ENCODE measurements at places on chromosomes 11 and 22.

GRCh38 chr11:126423154-126423553 lies 67.7 kb downstream of the ST3GAL4 start:
- no peak for DNase-seq

GRCh38 chr11:134730561-134731212 lies 318.6 kb upstream of the B3GAT1 start:
- no peak for DNase-seq

- no peak for DNase-seq
Observed at GRCh38 chr11:32894149-32894827, 1.7 kb downstream of the QSER1 start.

DNA sequence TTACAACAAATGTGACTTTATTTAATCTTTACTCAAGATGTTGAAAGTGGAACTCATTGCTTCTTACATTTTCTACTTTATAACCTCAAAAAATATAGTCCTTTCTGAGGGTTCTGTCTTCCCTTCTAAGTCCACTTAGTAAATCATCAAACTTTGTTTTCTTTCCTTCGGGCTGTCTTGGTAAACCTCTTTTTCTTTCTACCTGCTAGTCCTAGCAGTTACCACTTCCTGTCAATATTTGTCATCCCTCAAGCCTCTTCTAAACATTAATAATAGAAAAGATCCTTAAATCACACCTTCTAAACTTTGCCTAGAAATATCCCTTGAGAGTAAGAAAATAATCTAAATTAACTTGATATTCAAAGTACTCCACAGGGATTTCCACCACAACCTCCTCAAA lies 580.4 kb downstream of the CNTN5 start:
- DNase-seq = no peak

DNA sequence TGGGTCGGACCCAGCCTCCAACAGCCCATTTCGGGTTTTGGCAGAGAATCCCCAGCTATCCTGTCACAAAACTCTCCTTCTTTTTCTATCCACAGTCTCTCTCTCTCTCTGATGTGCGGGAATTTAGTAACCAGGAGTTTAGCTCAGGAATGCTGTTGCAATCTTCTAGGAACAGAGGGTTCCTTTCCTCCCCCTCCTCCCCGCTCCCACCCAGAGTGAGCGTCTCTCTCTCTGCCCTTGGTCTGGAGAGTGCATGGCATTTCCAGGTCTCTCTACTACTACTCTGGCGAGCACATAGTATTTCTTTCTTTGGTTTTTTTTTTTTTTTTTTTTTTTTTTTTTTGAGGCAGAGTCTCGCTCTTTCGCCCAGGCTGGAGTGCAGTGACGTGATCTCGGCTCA lies 17.7 kb downstream of the APIP start:
- DNase-seq = no peak

DNA sequence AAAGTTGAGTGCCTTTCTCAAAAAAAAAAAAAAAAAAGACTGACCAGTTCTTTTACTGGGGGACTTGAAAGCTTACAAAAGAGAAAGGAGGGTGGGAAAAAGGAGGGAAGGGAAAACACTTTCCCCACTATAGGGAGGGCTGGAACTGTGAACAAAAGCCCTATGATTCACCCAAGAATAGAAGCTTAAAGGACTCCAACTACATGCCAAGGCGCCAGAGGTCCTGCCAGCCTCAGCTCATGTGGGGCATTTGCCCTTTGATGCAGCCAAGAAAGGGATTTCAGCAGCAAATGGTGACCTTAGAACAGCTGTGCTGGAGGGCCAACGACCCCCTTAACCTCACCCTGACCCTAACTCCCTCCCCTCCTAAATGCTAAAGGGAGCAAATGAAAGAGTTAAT lies 160.0 kb downstream of the NTM start:
- DNase-seq = no peak

DNA sequence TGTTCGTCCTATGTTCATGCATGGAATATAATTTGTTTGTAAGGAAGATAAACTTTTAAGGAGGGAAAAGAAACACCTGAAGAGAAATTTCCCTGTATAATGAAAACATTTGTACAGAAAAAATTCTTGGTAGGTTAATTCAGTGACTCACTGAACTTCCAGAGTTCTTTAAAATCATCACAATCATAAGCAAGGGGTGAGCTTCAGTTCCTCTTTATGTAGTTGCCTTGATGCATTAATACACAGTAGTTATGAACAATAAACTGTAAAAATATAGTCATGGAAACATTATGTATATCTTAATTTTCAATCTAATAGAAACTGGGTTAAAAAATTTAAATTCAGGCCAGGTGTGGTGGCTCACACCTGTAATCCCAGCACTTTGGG lies 1.1 kb upstream of the C11orf65 start:
- DNase-seq = no peak

DNA sequence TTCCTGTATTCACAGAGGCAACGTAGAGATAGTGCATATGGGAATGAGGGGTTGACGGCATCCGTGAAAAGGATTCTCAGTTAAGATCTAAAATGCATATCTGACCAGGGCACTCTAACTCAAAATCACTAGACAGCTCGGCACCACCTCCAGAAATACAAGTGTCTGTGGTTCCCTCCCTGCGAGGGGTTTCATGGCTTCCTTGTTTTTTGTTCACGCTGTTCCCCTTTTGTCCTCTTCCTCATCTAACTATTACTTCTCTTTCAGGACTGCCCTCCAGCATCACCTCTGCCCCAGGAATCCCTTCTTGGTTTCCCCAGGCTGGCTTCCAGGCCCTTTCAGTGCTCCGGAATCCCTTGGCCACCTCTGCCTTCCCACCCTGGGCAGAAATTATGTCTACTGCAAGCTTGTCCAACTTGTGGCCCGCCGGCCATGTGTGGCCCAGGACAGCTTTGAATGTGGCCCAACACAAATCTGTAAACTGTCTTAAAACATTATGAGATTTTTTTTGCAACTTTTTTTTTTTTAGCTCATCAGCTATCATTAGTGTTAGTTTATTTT lies 159.9 kb downstream of the FBXO7 start:
- DNase-seq = no peak

DNA sequence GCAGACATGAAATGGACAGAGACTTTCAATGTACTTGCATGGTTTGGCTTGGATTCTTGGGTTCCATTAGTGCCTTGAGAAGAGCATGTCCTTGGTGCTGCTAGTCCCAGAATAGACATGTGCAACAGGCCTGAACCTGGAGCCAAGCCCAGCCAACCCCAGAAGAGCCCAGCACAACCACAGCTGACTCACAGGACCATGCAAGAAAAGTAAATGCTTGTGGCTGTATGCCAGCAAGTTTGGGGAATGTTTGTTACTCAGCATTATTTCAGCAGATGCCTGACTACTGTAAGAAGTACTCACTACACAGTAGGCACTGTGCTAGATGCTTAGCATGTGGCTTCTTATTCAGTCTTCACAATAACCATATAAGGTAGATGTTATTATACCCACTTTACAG lies 39.2 kb upstream of the HMGXB4 start:
- DNase-seq = no peak

- no peak for DNase-seq
Observed at GRCh38 chr22:49629586-49630447, 197.9 kb downstream of the BRD1 start.

DNA sequence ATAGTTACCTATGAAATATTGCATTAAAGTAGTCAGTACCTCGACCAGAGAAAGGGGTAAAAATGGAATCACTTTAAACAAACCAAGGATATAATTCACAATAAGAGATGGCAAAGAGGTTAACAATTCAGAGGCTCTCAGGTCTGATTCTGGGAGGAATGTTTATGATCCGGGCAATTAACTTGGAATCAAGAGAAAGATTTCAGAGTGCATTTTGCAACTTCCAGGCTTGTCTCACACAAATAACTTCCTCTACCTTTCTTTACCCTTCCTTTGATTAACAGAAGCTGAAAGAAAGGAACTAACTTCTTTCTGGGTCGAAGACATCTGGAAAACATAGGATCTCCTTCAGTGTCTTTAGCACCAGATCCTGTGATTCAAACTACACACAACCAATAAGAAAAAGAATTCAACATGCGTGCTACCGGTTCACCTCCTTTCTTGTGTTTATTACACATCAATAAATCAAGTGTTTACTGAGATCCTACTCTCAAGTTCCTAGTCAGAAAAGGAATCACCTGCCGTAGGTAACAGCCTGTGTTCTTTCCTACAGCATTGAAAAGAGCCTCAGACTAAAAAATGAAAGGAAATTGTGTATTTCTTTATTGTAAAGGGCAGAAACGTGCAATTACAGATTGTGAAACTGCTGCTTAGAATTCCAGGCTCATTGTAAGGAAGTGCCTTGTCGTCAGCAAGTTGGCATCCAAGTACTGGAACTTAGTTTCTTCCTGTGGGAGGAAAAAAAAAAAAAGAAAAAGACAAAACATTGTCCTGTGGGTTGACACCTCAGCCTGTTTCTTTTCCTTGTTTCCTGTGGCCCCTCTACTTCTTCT lies 29.5 kb downstream of the CARD18 start:
- no peak for DNase-seq

GRCh38 chr11:121464352-121464946 lies 11.7 kb upstream of the SORL1-AS1 start:
- DNase-seq = peak; percentile 61

DNA sequence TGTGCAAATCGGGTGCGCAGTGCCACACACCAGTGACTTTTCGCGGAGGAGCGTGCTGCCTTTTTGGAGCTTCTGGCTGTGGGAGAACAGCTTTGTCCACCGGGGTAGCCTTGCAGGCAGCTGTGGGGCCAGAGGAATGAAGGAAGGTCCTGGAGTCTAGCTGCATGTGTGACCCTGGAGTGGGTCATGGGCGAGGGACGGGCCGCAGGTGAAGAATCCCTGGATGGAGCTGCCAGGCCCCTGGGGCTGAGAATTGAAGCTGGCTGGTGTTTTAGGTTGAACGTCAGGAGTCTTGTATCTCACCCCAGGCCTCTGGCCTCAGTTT lies 8.6 kb downstream of the CCND1 start:
- DNase-seq = no peak

- no peak for DNase-seq
Observed at GRCh38 chr11:105183987-105184386, 44.4 kb upstream of the CARD18 start.

DNA sequence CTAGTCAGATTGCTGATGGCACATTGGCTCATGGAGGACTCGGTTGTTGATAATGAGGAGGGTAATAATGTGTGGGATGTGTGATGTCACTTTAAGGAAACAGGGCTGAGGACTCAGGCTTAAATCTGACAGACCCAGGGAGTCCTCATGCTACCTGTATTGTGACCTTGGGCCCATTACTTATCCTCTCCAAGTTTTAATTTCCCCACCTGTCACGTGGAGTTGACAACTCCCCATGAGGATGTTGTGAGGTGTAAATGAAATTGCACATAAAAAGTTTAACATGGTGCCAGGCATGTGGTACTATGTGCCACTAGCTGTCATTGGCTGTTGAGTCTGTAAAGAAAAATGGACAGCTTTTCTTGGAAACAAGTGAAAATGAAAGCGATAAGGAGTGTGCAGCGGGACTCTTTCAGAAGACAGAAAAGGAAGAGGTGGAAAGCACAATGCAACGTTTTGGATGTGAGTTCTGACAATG lies 15.3 kb downstream of the IL10RA start:
- no peak for DNase-seq

DNA sequence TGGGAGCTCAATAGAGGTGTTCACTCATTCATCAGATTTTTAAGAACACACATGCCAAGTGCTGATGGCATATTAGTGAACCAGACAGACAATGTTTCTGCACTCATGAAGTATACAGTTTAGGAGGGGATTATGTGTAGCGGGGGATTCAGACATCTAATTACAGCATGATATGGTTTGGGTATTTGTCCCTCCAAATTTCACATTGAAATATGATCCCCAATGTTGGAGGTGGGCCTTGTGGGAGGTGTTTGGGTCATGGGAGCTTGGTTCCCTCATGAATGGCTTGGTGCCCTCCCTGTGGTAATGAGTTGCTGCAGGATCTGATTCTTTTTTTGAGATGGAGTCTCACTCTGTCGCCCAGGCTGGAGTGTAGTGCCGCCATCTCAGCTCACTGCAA lies 8.9 kb upstream of the RAB3IL1 start:
- DNase-seq = no peak

GRCh38 chr11:100827934-100828661 lies 141.0 kb downstream of the ARHGAP42 start:
- no peak for DNase-seq

DNA sequence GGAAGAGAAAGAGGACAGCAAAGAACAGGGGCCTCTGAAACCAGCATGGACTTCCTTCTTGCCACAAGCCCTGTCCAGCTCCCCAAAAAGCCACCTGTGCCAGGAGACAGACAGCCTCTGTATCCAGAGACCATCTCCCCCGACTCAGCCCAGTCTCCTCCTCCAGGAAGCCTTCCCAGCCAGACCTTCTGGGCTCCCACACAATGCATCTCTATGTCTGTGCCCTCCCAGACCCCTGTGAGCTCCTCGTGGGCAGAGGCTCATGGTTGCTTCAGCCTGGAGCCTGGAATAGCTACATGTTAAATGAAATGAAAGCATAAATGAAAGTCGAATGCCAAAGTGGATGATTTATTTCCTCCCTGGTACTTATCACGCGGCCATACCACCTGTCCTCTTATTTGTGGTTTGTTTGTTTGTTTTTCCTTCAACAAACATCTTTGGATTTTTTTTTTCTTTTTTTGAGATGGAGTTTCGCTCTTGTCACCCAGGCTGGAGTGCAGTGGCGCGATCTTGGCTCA lies 7.3 kb upstream of the ARAP1 start:
- no peak for DNase-seq

DNA sequence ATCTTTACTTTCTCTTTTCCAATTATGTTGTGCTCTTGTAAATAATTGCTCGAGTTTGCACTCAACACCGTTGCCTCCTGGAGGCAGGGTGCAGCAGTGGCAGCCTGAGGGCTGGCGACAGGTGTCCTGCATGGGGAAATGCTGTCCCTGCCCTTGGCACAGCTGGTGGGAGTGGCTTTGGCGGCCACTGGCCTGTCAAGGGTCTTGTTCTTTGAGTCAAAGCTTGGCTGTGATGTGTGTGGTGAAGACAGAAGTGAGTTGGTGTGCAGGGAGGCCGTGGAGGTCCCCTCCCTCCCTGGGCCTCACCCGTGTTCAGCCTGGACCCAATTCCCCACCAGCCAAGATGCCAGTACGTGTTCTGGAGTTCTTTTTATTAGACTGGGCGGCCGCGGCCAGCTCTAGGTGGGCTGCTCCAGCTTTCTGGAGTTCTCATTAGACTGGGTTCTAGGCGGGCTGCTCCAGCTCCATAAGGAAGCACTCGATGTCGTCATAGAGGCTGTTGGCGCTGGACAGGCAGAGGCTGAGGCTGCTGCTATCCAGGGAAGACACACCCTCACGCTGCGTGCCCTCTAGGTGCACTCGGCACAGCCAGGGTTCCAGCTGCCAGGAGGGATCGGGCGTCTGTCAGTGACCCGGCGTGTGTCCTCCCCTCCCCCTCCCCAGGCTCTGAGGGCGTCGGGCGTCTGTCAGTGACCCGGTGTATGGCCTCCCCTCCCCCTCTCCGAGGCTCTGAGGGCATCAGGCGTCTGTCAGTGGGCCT lies 3.4 kb downstream of the IRF7 start:
- DNase-seq = no peak

GRCh38 chr11:17063171-17064002 lies 14.1 kb downstream of the RPS13 start:
- no peak for DNase-seq
